ENCODE measurements at places on chromosomes 6 and 20. TPM values are rescaled to one million over a fixed set of nuclear protein-coding genes. Genes with fewer than 3 reads are reported as not detected.

Gene TNFRSF6B
- total RNA-seq, result not detected

Gene BTN1A1
- not detected for total RNA-seq

DNA sequence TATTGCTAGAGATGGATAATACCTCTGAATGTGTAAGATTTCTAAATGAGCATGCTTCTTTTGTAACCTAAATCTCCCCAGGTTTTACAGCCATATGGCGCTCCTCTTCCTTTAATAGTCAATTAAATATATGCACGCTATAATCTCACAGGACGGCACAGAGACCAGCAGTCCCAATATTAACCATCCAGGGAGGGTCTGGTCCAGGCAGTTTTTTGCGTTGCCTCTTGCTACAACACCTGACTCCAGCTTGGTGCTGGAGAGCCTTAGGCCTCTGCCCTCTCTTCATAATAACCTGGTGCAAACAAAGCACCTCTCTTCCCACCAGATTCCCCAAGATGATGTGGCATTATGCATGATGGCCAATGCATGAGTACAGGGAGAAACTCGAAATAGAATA lies 183.4 kb downstream of the LY86 start:
- no peak for ATAC-seq

- peak; percentile 79 for ATAC-seq
Observed at GRCh38 chr6:13924949-13925881, at the start of gene RNF182. Gene RNF182, plus strand, starts transcription at chr6:13924952. Its CDS starts 52,168 bp downstream, at chr6:13977120.

DNA sequence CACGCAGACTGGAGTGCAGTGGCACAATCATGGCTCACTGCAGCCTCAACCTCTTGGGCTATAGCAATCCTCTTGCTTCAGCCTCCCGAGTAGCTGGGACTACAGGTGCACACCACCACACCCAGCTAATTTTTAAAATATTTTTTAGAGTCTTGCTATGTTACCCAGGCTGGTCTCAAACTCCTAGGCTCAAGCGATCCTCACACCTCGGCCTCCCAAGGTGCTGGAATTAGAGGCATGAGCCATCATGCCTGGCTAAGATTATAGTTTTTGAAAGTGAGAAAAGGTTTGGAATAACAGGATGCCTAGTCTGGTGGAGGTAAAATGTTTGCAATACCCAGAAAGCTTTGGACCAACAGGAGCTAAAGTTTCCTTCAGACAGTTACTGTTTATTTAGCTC lies 23.4 kb downstream of the GCM1 start:
- ATAC-seq, result no peak

GRCh38 chr6:56866917-56867522 lies 87.9 kb upstream of the BEND6 start:
- no peak for ATAC-seq

DNA sequence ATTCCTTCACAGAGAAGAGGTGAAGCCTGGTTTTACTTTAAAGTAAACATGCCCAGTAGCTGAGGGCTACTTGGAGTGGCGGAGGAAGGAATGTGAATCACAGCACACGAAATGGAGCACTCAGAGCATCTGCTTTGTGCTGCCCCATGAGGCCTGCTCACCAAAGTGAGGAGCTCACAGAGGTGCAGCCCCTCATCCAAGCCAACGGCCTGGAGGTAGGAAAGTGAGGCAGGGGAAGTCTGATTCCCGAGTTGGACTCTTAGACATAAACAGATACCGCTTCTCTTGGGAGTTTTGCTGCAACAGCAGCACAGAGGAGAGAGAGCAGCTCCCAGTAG lies 3.6 kb downstream of the YTHDF1 start:
- no peak for ATAC-seq

- ATAC-seq, result no peak
Observed at GRCh38 chr20:20593447-20594170, 118.8 kb downstream of the RALGAPA2 start.

DNA sequence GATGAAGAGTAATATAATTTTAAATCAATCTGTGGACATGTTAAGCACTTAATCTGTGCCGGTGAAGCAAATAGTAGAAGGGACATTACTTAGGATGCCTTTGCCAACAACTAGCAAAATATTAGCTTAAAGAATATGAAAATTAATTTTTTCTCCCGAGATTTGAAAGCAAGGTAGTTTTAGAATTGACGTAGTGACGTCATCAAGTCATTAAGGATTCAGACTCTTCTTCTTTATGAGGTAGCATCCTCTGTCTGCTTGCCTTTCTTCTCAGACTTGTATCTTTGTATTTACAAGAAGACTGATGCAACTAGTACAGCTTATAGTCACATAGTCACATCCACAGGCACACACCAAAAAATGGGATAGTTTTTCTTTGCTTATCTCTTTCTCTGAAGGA lies 374.4 kb downstream of the MMUT start:
- no peak for ATAC-seq

DNA sequence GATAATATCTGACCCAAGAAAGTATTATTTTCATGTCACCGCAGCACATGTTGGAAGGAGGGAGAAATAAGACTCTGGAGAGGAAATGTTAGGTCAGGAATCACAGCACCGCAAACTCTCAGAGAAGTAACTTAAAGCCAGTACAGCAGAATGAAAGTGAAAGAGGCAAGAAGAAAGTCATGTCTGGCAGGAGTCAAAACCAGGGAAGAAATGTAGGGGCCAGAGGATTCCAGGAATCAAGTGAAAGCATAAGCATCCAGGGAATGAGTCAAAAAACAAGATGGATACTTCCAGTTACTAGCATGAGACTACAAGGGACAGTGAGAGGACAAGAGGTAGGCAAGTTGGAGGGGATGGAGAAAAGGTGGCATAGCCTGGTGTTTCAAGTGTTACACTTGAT lies 80.4 kb downstream of the AK9 start:
- ATAC-seq, result no peak

GRCh38 chr6:18154507-18155149 lies at the start of gene TPMT:
Gene TPMT, minus strand, starts transcription at chr6:18155077. Its CDS starts 5,950 bp downstream, at chr6:18149127.
- ATAC-seq, result peak; percentile 63
